Endothelial cell of umbilical vein (primary cell): ENCODE measurements at places on chromosomes 7 and 10. TPM values are rescaled to one million over a fixed set of nuclear protein-coding genes. Genes with fewer than 3 reads are reported as not detected.

DNA sequence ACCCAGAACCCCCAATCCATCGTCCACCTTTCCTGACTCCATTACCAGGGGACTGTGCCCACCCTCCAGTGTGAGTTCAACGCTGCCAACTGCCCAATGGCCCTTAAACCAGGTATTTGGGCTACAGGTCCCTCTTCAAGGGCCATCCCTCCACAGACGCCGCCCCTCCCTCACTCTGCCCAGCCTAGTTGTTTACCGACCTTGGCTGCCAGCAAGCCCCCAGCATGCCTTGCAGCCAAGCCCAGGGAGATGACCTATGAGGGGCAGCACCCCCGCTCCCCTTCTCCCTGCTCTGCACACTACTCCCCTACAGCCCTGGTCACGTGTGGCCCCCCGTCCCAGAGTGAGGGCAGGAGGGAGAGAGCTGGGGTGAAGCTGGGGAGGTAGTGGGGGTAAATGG, 147.3 kb downstream of the GRID1 start:
- no peaks in the 10 kb centered on the region for H3K27me3 ChIP-seq
- H3K4me1 ChIP-seq = no peaks in the 10 kb centered on the region
- H3K27ac ChIP-seq = no peak overlapping the region
- no peaks in the 10 kb centered on the region for H3K36me3 ChIP-seq
- H3K4me3 ChIP-seq = no peak overlapping the region
- no peak for DNase-seq

GRCh38 chr7:129798616-129799349, 154.0 kb downstream of the UBE2H start:
- H3K27ac ChIP-seq = no peak overlapping the region
- H3K4me1 ChIP-seq = no peaks in the 10 kb centered on the region
- no peaks in the 10 kb centered on the region for H3K27me3 ChIP-seq
- DNase-seq = no peak
- no peaks in the 10 kb centered on the region for H3K36me3 ChIP-seq

DNA sequence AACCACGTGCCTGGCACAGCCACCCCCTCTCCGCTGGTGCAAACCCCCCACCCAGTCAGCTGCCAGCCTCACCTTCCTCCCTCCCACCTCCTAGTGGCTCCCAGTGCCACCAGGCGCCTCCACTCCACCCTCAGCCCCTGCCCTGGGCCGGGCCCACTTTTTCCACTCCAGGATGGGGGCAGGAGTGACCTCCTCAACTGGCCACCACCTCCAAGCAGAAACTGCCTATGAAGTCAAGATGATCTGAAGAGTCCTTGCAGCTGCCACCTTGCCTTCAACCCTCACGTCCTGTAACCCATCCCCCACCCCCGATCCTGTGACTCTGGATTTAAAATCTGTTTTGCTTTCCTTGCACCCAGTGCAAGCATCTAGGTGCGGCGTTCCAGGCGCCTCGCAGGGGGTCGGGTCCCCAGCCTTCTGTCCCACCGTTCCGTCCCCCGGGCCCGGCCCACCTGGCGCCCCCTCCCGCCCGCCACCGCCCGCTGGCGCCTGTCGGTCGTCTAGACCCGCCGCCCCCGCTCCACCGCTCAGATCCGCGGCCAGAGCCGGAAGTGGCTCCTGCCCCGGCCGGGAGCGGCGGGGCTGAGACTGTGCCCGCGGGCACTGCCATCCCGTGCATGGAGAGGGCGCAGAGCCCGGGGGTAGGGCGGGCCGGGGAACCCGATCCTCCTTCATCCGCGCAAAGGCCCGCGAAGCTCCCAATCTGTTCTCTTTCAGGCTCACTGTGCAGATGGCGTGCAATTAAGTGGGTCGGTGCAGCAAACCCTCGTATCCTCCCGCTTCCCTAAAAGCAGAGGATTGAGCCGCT, 51.2 kb upstream of the GTF2I start:
- no peak overlapping the region for H3K27ac ChIP-seq
- peak; percentile 24 for DNase-seq
- H3K4me1 ChIP-seq = peaks cover 10% of the 10 kb centered on the region

DNA sequence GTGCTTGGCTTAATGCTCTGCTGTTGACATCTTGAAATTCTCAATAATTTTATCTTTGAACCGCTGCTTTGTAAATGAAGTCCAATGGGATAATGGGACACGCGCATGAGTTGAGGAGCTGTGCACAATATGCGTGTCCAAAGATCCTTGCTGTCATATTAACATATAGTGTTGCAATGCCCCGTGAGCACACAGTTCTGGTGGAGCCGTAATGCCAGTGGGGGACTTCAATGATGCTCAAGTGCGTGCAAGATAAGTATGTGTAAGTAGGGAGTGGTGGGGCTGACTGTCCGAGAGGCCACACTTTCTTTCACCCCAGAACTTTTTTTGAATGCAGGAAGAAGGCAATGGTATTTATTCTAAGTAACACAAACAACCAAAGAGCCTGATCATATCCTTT, 77.4 kb upstream of the HPS1 start:
- peaks cover 10% of the 10 kb centered on the region for H3K4me1 ChIP-seq
- H3K27ac ChIP-seq = no peak overlapping the region
- DNase-seq = no peak
- no peaks in the 10 kb centered on the region for H3K27me3 ChIP-seq
- no peak overlapping the region for H3K4me3 ChIP-seq

SHH gene
- total RNA-seq = 0.18 TPM in 1 of 2 replicates, not detected in the other

- no peaks in the 10 kb centered on the region for H3K4me1 ChIP-seq
- no peak for DNase-seq
- no peaks in the 10 kb centered on the region for H3K36me3 ChIP-seq
- no peak overlapping the region for H3K4me3 ChIP-seq
- H3K27me3 ChIP-seq = no peaks in the 10 kb centered on the region
- no peak overlapping the region for H3K27ac ChIP-seq
These were observed 21.1 kb downstream of the DPYSL4 start for GRCh38 chr10:132207536-132208461.

SND1 gene
- total RNA-seq = 234 and 249 TPM in 2 replicates

DNA sequence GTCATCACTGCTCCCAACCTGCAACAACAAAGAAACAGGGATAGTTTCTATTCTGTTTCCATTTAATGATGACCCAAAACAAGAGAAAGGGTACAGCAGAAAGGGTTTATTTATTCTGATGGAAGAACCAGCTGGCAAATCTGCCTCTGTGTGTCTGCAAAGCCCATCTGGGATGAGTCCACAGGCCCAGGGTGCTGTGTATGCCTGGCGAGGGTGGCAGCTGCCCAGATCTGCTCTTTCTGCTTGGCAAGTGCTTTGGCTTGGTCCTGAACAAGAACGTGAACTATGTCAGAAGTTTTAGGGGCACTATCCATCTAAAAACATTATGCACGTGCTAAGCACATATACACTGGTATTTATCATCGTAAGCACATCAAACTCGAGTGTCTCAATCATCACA, 333.8 kb downstream of the CXCL12 start:
- no peak for DNase-seq
- no peak overlapping the region for H3K4me3 ChIP-seq
- no peak overlapping the region for H3K27ac ChIP-seq

GRCh38 chr10:59750155-59750945, 2.9 kb downstream of the MRLN start:
- H3K4me1 ChIP-seq = no peaks in the 10 kb centered on the region
- no peak overlapping the region for H3K4me3 ChIP-seq
- no peaks in the 10 kb centered on the region for H3K36me3 ChIP-seq

PIP gene
- not detected in 2 replicates for total RNA-seq

ABCA13 gene
- 0.09 and 0.11 TPM in 2 replicates for total RNA-seq

GRCh38 chr7:94578614-94579013, 69.0 kb downstream of the CASD1 start:
- H3K27me3 ChIP-seq = no peaks in the 10 kb centered on the region
- no peak overlapping the region for H3K4me3 ChIP-seq
- H3K36me3 ChIP-seq = no peaks in the 10 kb centered on the region
- DNase-seq = no peak
- H3K27ac ChIP-seq = no peak overlapping the region
- H3K4me1 ChIP-seq = no peaks in the 10 kb centered on the region

GRCh38 chr7:126776498-126776897, 476.2 kb downstream of the GRM8 start:
- no peak overlapping the region for H3K4me3 ChIP-seq
- no peak for DNase-seq
- H3K36me3 ChIP-seq = no peaks in the 10 kb centered on the region
- no peak overlapping the region for H3K27ac ChIP-seq
- no peaks in the 10 kb centered on the region for H3K27me3 ChIP-seq

- no peak overlapping the region for H3K4me3 ChIP-seq
- H3K4me1 ChIP-seq = peaks cover 20% of the 10 kb centered on the region
- H3K27me3 ChIP-seq = no peaks in the 10 kb centered on the region
- peak; percentile 33 for DNase-seq
- no peak overlapping the region for H3K27ac ChIP-seq
These were observed 126.4 kb upstream of the RSU1 start for GRCh38 chr10:16943295-16944285.

DNA sequence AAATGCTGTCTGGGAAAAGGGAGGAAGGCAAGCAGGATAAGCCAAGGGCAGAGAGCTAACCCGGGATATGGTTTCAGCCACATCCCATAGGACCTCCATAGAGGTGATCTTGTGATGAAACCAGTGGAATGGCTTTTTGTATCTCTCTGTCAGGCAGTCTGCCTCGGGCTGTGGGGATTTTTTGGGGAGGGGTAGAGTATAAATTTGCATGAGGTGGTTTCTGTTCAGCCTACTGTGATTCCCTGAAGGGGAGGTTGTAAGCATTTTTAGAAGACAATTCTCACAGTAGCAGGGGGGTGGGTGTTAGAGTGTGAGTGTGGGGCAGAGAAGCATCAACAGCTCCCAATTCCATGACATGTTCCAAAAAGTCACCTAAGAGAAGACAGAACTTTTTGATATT, 11.8 kb downstream of the OR9A2 start:
- H3K4me3 ChIP-seq = no peak overlapping the region
- no peak overlapping the region for H3K27ac ChIP-seq
- no peak for DNase-seq
- H3K36me3 ChIP-seq = no peaks in the 10 kb centered on the region
- peaks cover 25% of the 10 kb centered on the region for H3K4me1 ChIP-seq
- no peaks in the 10 kb centered on the region for H3K27me3 ChIP-seq

GRCh38 chr7:13050703-13051102, 363.3 kb downstream of the ARL4A start:
- no peak overlapping the region for H3K4me3 ChIP-seq
- peak overlapping the region; percentile 14 for H3K27ac ChIP-seq
- peak; percentile 50 for DNase-seq
- H3K27me3 ChIP-seq = no peaks in the 10 kb centered on the region
- H3K4me1 ChIP-seq = peaks cover 10% of the 10 kb centered on the region

GRCh38 chr7:67654642-67655041, 658.0 kb downstream of the TYW1 start:
- H3K4me3 ChIP-seq = no peak overlapping the region
- H3K27ac ChIP-seq = no peak overlapping the region
- H3K4me1 ChIP-seq = no peaks in the 10 kb centered on the region
- DNase-seq = no peak

GRCh38 chr7:32140210-32140939, 70.2 kb upstream of the PDE1C start:
- no peaks in the 10 kb centered on the region for H3K36me3 ChIP-seq
- H3K27ac ChIP-seq = no peak overlapping the region
- DNase-seq = no peak
- no peak overlapping the region for H3K4me3 ChIP-seq

GRCh38 chr7:44867073-44867995, 18.0 kb downstream of the PURB start:
- DNase-seq = peak; percentile 60
- H3K27ac ChIP-seq = no peak overlapping the region
- H3K4me3 ChIP-seq = no peak overlapping the region
- H3K27me3 ChIP-seq = no peaks in the 10 kb centered on the region
- no peaks in the 10 kb centered on the region for H3K36me3 ChIP-seq

RPP38 gene
- total RNA-seq = 10.3 and 10.6 TPM in 2 replicates

HOXA6 gene
- total RNA-seq = 17.9 and 20.7 TPM in 2 replicates

GRCh38 chr7:107779647-107780099, 23.4 kb downstream of the SLC26A3 start:
- no peak for DNase-seq
- no peaks in the 10 kb centered on the region for H3K4me1 ChIP-seq
- no peaks in the 10 kb centered on the region for H3K27me3 ChIP-seq
- H3K27ac ChIP-seq = no peak overlapping the region
- no peaks in the 10 kb centered on the region for H3K36me3 ChIP-seq

ATG9B gene
- not detected in 2 replicates for total RNA-seq

- H3K36me3 ChIP-seq = no peaks in the 10 kb centered on the region
- H3K4me1 ChIP-seq = no peaks in the 10 kb centered on the region
- H3K4me3 ChIP-seq = no peak overlapping the region
These were observed 13.9 kb upstream of the GDF10 start for GRCh38 chr10:47286116-47286505.

GRCh38 chr7:37311355-37311754, 137.3 kb downstream of the ELMO1 start:
- DNase-seq = peak; percentile 41
- H3K4me3 ChIP-seq = no peak overlapping the region

NKX1-2 gene
- total RNA-seq = not detected in 2 replicates

DNA sequence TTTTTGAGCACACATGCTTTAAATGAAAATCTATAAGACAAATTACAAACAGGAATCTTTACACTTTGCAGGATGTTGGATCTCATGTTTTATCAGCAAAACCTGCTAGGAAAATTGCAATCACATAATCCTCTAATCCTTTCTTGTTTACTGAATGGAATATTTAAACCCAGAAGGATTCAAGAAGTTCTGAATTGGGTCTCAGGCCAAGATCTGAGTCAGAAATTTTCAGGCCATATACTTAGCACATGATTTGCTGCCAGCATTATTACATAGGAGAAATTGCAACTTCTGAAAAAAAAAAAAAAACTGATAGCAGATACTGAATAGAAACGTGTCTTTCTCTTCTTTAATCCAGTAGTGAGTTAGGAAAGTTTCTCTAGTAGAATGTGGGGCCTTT, 1005.3 kb upstream of the POT1 start:
- H3K27me3 ChIP-seq = no peaks in the 10 kb centered on the region
- no peak for DNase-seq
- H3K27ac ChIP-seq = no peak overlapping the region
- H3K4me1 ChIP-seq = no peaks in the 10 kb centered on the region

GRCh38 chr10:133117688-133118071, 30.0 kb downstream of the ADGRA1 start:
- H3K4me1 ChIP-seq = no peaks in the 10 kb centered on the region
- no peaks in the 10 kb centered on the region for H3K27me3 ChIP-seq
- H3K4me3 ChIP-seq = no peak overlapping the region
- H3K36me3 ChIP-seq = no peaks in the 10 kb centered on the region
- H3K27ac ChIP-seq = no peak overlapping the region
- DNase-seq = no peak

- H3K27ac ChIP-seq = no peak overlapping the region
- DNase-seq = no peak
- no peaks in the 10 kb centered on the region for H3K4me1 ChIP-seq
- no peak overlapping the region for H3K4me3 ChIP-seq
These were observed 135.8 kb downstream of the CAMK1D start for GRCh38 chr10:12484941-12485805.
